ENCODE measurements at places on chromosomes 3 and 15.

DNA sequence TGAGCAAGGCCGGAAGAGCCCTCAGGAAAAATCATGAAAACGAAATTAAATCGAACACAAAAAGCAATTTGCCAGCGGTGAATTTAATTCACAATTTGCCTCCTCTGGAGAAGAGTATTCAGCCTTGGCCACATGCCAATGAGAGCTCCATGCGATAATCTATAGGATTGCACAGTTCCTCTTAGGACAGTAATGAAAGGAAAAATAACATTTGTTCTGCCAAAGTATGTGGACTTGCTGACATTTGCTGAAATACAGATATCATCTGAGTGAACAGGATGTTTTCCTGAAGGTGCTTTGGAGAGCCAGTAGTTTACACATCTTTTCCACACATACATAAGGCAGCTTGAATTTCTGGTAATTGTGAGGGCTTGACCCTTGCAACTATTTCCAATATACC is 188.6 kb upstream of the PDZRN3 start:
- no peak for DNase-seq

DNA sequence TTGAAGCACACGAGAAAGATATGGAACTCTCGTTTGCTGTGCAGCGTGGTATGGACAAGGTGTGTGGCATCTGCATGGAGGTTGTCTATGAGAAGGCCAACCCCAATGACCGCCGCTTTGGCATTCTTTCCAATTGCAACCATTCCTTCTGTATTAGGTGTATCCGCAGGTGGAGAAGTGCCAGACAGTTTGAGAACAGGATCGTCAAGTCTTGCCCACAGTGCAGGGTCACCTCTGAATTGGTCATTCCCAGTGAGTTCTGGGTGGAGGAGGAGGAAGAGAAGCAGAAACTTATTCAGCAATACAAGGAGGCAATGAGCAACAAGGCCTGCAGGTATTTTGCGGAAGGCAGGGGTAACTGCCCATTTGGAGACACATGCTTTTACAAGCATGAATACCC is 1.2 kb downstream of the MKRN3 start:
- DNase-seq = no peak

DNA sequence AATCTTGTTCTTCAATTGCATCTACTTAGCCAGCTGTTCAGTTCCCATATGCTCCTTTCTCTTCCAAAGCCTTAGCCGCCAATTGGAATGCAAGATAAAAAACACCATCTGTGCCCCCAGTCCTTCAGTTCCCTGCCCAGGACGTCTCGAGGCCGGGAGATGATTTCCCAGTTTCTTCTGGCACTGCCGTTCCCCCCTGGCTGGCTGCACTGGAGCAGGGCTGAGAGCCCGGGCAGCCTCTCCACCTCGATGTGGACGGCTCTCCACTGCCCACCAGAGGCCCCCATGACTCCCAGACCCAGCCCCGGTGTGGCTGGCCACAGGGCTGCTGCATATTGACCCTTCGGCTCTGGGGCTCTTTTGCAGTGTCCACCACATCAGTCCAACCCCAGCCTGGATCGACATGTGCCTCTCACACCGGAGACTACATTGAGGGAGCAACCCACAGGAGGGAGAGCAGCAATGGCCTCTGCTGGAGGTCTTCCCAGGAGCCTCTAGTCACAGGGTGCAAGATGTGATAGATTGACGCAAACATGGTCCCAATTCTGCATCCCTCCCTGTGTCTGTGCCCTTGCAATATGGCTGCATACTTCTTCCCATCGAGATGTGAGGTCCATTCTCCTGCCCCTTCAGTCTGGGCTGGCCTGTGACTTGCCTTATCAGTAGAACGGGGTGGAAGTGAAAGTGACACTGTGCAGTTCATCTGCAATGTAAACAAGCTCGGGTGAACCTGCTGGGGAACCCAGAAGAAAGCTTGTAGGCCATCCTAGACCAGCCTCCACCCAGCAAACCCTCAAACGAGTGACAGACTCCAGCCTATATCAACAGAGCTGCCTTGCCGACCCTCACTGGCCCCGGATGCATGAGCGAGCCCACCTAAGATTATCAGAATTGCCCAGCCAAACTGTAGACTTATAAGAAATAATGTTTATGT is 52.3 kb upstream of the PRR20G start:
- no peak for DNase-seq

- no peak for DNase-seq
Measured at GRCh38 chr15:83657549-83657948, 3.6 kb downstream of the ADAMTSL3 start.

GRCh38 chr15:68768321-68768720 is 52.4 kb downstream of the ANP32A start:
- DNase-seq = no peak

GRCh38 chr3:81349816-81350340 is 411.6 kb downstream of the GBE1 start:
- no peak for DNase-seq

GRCh38 chr3:187964760-187965159 is 189.2 kb upstream of the LPP start:
- no peak for DNase-seq

GRCh38 chr3:118754406-118755252 is 280.0 kb downstream of the IGSF11 start:
- no peak for DNase-seq

GRCh38 chr15:42094512-42094963 is at the start of gene PLA2G4D:
TSS of gene PLA2G4D (minus strand) at chr15:42094562. CDS start at chr15:42094459, 103 bp downstream.
- no peak for DNase-seq

DNA sequence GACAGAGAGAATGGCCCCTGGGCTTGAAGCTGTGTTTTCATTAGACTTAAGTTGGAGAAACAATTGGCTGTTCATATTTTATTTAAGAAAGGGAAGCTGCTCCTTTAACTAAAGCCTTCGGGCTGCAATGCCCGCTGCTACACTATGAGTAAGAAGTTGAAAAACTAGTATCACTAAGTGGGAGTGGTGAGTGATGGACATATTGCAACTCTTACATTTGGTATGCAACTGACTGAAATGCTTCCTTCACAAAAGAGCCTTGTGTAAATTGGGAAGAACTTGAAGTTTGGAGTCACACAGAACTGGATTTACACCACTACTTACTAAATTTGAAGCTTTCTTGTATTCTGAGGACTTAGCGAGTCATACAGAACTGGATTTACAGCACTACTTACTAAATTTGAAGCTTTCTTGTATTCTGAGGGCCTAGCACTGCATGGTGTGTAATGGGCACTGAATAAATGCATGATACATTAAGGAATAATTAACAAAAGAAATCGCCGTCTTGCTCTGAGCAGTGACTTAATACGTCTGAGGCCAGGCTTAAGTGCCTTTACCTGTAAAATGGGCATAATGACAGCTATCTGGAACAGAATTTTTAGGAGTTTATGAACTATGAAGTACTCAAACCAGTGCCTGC is 149.5 kb downstream of the RYR3 start:
- DNase-seq = no peak

DNA sequence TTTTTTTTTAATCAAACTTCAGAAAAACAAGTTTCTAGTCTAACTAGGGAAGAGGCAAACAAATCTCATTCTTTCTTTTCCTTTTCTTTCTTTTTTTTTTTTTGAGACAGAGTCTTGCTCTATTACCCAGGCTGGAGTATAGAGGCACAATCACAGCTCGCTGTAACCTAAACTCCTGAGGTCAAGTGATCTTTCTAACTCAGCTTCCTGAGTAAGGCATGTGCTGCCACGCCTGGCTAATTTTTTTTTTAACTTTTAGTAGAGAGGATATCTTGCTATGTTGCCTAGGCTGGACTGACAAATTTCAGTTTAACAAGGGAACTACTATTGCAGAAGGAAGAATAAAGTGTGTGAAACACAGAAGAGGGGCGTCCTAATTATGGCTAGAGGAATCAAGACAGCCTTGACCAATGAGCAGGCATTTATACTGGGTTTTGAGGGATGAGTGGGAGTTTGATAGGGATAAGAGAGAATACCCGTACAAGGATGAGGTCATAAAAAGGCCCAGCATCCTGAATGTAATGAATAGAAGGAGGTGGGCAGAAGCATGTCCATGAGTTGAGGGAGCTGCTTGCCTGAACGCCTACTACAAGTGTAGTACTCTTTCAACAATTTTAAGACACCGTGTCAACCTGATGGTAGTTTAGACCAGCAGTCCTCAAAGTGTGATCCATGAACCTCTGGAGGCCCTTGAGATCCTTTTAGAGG is 6.7 kb upstream of the ZFAND6 start:
- no peak for DNase-seq
